Bone marrow (tissue), 2 donors: ENCODE measurements at places on chromosomes 16 and 17.

- peak; percentile 8 for DNase-seq
These were observed at the start of gene HOXB8 for GRCh38 chr17:48615047-48615962. Gene HOXB8, minus strand, starts transcription at chr17:48615292. Its CDS starts 588 bp downstream, at chr17:48614704.

DNA sequence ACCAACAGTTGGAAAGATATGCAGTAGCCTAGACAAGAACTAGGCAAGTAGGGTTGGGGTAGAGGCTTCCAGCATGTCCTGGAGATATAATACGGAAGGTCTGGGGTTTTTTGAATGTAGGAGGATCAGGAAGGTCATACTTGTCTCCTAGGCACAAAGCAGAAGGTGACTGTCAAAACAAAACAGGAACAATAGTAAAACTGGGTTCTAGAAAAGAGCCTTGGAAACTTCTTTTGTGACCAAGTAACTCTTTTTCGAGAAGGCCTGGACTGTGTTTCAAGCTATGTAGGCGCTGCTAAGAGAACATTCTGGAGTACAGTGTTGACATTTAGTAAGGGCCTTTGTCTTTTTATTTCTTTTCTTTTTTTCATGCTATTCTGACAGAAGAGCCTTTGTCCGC is 26.9 kb upstream of the TENT4B start:
- no peak for DNase-seq

DNA sequence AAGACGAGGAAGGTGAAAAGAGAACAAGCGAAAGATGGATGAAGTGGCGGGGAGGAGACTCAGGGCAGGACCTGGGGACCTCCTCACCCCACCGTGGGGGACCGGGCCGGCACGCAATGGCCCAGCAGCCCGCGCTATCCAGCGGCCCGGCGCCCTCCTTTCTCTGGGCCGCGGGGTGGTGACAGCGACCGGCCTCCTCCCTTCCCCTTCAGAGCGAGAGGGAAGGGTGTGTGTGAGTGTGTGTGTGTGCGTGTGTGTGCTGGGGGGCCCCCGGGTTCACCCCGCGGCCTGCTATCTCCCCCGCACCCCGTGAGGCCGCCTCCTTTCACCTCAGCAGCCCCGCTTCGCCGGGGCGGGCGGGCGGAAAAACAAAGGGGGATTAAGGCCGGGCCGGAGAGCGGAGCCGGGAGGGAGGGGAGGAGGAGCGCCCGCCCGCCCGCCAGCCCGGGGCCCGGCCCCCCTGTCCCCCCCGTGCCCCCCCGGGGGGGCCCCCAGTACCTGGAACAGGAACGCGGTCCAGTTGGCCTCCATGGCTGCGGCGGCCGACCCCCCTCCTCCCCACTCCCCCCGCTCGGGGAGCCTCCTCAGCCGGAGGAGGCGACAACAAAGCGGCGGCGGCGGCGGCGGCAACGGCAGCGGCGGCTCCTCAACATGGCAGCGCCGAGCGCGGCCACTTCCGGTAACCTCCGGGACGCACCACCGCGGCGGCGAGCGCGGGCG is at the start of gene VEZF1:
TSS of gene VEZF1 (minus strand) at position 674 of the 720 bp plus-strand sequence. CDS start at position 531, 143 bp downstream.
- DNase-seq = peak; percentile 61

- no peak for DNase-seq
These were observed 20.8 kb upstream of the CNEP1R1 start for GRCh38 chr16:50004239-50004638.

- DNase-seq = no peak
These were observed 4.3 kb upstream of the MBTPS1 start for GRCh38 chr16:84121007-84121406.

GRCh38 chr17:7380321-7380720 is 568 bp upstream of the TNK1 start:
- DNase-seq = no peak
